ENCODE measurements at places on chromosomes 5 and 9.

- peak; percentile 29 for DNase-seq
Observed at GRCh38 chr9:36597412-36598178, 24.9 kb downstream of the MELK start.

- no peak for DNase-seq
Observed at GRCh38 chr5:153404747-153405146, 85.7 kb upstream of the GRIA1 start.

DNA sequence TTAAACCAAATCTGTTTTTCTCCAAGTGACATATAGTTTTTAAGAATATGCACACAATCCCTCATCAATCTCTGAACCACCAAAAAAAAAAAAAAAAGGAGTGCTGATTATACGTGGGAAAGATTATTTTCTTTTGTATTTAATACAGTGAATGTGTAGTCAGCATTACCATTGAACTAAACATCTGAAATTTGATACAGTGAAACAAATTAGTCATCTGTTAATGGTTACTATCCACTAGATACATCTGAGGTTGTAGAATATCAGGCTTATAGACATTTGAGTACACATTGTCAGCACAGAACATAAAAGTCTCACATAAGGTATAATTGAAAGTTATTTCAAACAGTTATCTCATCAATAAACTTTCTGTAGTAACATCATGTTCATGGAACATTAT, 87.0 kb downstream of the SLF1 start:
- no peak for DNase-seq

GRCh38 chr9:104319685-104320084, 184.4 kb upstream of the OR13F1 start:
- DNase-seq = no peak

DNA sequence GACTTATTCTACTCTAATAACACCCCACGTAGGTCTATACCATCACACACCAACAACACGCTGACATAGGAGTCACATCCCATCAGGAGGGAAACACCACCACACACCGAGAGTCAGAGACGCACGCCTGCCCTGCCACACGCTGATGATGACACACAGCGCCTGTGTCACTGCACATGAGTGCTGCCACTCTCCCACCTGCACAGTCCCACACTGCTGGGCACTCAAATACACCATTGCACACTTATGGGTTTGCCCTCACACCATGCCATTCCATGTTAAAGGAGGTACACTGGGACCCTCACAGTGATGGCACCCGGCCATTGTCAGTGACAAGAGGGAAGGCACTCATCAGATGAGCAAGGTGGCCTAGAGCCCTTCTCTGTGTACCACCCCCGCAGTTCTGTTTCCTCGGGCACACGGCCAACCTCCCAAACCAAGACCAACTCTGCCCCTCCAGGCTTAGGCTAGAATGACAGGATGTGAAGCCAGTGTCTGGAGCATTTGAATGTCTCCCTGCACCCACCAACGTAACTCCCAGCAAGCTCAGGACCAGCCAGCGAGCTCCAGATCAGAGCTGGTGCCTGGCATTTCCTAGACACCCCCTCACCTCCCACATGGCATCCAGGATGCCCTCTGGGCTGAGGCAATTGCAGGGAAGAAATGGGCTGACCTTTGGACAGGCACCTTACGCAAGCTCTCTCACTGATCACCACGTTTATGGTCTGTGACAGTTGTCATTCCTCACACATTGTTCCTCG, 3.6 kb upstream of the CPLX2 start:
- no peak for DNase-seq

DNA sequence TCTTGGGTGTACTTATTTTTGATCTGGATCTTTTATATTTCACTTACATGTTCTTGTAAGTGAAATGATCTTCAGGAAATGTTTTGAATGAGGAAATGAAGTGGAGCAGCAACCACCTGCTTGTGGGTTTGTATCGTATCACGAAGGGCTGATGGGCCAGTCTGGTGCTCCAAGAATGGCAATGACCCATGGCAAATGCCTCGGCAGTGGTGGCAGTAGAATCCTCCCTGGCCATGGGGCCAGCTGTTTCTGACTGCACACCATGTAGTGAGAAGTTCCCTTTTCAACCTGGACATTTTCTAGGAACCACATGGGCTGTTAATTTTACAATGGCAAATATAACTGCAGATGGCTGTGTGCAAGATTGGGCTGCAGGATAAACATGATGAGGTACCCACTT, 29.9 kb downstream of the MAT2B start:
- no peak for DNase-seq

DNA sequence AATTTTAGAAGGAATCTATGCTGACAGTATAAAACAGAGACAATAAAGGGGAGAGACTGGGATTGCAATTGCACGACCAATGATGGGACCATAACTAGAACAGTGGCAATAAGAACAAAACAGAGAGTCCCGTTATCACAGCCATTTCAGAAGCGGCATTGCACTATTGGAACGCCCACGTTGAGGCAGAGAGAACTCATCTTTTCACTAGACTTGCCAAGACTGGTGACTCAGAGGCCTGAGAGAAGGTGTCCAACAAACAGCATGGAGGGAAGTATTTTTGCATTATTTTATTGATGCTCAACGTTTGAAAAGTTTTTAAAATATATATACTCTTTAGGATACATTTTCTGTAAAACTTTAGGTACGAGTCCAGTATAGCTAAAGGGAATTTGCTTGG, 737.7 kb downstream of the TLE1 start:
- DNase-seq = no peak

DNA sequence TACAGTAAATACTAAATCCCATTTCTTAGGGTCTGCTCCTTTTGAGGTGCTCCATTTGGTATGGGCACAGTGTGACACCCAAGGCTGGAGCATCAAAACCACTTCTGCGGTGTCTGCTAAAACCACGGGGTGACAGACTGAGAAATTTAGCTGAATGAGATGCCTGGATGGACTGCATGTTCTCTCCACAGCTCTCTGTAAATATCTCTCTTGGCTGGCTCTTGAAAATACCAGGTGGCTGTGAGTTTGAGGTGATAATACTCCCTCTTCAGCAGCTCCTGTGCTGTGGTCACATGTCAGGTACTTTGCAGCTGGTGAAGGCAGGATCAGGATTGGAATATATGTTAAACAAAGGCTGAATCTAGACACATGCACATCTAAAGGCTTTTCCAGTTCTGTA, 93.7 kb upstream of the SIMC1 start:
- no peak for DNase-seq

DNA sequence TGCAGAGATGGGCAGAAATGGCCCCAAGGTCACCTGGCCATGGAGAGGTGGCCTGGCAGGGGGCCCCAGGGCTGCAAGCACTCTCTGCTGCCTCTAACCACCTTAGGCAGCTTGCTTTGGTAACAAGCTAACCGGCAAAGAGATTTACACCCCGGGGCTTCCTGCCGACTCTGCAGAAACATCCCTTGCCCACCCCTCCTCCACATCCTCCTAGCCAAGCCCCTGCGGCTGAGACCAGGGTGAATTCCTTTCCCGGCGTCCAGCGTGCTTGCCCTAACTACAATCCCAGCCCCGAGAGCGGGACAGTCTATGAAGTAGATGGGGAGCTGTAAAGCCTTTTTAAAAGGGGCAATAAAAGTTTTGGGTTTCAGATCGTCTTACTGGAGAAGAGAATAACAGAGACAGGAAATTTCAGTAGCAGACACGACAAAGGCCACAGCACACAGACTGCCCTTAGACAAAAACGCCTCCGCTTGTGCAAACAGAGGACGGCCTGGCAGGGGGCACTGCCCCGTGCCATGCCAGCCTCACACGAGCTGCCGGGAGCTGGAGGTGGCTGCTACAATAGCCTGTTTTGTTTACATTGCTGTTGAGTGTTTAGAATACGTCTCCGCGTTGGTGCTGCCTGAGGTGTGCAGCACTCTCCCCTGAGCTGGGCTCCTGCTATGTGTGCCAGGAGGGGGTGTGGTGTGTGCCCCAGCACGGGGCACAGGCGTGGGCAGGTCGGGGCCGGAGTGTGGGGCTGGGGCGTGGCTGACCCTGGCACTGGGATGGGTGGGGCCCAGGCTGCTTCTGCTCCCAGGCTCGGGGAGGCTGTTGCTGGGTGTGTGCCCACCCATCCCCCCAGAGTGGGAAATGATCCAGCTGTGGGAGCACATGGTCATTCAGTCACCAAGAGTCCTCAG, 15.3 kb downstream of the MYMK start:
- DNase-seq = no peak

- no peak for DNase-seq
Observed at GRCh38 chr5:139708434-139708861, 60.3 kb downstream of the CXXC5 start.

DNA sequence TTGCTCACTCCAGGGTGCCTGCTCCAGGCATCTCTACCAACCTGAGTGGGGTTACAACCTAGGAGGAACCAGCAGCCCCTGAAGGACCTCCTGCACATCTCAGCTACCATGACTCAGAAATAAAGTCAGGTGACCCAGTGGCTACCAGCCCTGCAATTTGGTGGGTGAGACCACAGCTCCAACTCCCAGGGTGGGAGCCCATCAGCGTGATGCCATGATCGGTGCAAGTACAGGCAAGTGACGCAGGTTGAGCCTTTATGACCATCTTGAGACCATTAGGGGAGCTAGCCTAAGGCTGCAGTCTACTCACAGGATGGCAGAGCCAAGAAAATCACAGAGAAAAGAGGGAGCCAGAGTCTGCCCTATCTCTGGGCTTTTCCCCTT, 8.6 kb downstream of the SEPTIN8 start:
- no peak for DNase-seq

DNA sequence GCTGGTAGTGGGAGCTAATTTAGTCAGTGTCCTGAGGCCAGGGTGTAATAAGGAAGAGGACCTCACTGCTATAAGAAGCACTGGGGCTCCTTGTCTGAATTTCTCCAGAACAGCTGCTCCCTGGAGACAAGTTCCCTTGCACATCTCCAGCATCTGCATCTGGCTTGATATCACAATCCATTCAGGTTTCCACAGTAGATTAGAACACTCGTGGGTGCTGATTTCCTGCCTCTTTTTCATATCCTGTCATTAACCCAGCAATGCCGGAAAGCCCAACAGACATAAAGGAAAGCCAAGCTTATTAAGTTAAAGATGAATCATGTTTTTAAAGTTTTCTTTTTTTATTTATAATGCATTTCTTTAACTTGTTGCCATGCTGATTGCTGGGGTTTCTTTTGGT, 232.3 kb upstream of the WWC1 start:
- no peak for DNase-seq

GRCh38 chr5:147887026-147887627, 8.6 kb downstream of the SCGB3A2 start:
- no peak for DNase-seq

GRCh38 chr9:37369671-37370070, 52.8 kb upstream of the GRHPR start:
- DNase-seq = no peak

GRCh38 chr5:157306692-157307471, 41.0 kb downstream of the CYFIP2 start:
- no peak for DNase-seq

GRCh38 chr9:72471096-72471495, 50.3 kb upstream of the TMC1 start:
- DNase-seq = no peak

- DNase-seq = no peak
Observed at GRCh38 chr5:131186561-131187256, 16.0 kb downstream of the LYRM7 start.

DNA sequence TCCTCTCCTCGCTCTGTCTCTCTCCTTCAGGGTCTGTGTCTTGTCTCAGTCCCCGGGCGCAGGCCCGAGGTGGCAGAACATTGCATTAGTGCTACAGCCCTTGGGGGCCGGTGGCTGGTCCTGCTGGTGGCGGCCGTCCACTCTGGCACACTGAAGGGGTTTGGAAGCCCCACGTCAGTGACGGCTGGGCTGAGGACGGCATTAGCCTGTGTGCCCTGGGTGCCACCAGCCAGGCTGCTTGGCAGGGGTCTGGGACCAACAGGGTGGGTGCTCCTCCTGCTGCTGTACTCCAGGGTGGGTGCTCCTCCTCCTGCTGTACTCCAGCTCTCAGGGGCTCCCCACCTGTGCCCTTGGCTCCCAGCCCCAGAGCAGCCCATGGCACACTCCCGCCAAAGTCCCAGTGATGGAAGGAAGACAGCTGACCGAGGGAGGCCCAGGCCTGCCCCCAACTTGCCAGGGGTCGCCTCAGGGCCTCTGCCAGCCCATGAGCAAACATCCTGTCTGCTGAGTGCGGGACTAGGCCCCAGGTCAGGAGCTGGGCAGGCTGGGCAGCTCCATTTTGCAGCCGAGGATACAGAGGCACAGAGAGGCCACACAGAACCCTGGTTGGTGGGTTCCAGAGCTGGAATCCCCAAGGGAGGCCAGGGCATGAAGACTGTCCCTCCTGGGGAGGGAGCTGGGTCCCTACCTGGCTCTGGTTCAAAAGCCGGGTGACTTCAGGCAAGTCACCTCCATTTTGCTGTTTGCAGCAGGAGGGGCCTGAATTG, 27.3 kb downstream of the SARDH start:
- no peak for DNase-seq

GRCh38 chr5:8912106-8912505, 633.8 kb downstream of the SEMA5A start:
- no peak for DNase-seq

- no peak for DNase-seq
Observed at GRCh38 chr9:104177003-104177611, 83.0 kb downstream of the SMC2 start.

DNA sequence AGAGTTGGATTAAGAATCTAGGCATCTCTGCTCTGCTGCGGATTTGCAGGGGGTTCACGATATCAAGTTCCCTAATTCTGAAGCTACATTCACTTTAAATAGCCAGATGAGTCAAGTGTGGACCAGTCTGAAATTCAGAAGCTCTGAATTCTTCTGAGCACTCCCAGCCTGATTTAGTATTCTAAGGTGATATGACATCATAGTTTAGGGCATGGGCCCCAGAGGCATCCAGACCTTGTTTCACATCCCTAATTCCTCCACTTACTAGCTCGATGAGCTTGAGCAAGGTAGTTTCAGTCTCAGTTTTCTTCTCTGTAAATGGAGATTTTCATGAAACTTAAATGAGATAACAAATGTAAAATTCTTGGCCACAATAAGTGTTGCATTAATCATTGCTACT, 65.2 kb downstream of the TMEM167A start:
- DNase-seq = no peak

- DNase-seq = no peak
Observed at GRCh38 chr5:89395111-89395510, 512.1 kb upstream of the MEF2C start.

DNA sequence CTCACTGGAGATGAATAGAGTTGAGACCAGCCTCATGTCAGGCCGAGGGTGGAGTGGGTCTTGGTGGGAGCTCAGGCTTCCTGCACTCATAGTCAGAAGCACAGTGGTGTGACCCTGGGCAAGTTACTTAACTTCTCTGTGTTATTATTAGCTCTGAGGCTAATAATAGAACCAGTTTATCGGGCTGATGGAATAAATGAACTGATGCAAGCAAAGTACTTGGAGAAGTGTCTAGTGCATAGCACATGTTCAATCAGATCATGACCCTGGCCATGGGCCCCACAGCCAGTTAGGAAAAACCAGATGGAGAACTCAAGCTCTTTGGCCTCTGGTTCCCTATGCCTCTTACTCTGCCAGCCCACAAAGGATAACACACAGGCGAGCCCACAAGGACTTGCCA, 45.3 kb upstream of the OSMR start:
- DNase-seq = no peak

DNA sequence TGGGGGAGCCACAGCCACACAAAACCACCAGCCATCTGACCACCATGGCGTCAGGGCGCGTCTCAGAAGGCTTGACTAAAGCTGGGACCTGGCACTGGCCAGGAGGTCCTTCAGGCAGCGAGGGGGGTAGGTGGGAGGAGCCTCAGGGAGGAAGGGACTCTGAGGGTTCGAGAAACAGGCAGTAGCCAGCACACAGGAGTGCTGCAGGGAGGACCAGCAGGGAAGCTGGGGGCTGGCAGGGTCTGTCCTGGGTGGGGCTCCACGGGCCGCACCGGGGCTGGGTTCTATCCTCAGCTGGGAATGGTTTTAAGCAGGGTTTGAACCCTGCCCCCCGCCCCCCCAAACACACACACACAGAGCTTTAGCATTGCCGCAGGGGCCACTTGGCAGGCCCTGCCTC, 7.4 kb downstream of the FAM163B start:
- no peak for DNase-seq

Data from fibroblast of skin of left biceps (primary cell).